ENCODE measurements at places on chromosomes 7 and 10.

DNA sequence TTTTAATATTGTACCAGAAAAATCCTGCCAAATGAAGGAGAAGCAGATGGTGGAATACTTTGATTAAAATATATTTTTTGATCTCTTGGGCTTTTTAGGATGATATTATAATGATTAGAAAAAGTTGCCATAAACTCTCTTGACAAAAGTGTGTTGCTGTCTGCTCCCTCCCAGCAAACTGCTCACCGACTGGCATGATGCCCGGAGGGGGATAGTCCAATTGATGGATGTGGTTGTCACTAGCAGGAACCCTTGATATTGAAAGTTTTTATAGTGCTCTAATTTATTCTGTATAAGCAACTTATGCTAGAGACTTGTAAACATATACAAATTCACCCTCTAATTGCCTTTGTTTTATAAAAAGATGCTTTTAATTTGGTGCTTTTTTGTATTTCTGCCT, 114.0 kb downstream of the DNAH11 start:
- no peak for DNase-seq

DNA sequence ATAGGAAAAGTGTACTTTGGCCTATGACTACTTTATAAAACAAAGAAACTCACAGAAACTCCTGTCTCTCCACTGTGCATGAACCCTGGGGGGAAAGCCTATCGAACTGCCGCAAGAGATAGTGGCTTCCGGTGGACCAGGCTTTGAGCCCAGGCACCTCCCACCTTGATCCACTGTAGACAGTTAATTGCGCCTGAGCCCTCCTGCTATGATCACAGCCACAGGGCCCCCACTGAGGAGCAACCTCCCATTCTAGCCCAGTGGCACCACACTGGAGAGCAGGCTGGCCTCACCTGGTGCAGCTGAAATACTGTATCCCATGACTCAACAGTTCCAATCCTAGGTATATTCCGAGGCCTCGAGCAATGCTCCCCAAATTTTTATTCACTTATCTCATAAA, 98.8 kb downstream of the COBL start:
- no peak for DNase-seq

- peak; percentile 26 for DNase-seq
Measured at GRCh38 chr10:5684318-5684970, at the start of gene TASOR2. TASOR2 (plus strand) TSS chr10:5684838; CDS start chr10:5720643, 35,805 bp downstream.

- no peak for DNase-seq
Measured at GRCh38 chr10:27072436-27073114, 27.7 kb downstream of the ANKRD26 start.

GRCh38 chr7:106866298-106867281, 1.5 kb downstream of the PIK3CG start:
- DNase-seq = no peak

DNA sequence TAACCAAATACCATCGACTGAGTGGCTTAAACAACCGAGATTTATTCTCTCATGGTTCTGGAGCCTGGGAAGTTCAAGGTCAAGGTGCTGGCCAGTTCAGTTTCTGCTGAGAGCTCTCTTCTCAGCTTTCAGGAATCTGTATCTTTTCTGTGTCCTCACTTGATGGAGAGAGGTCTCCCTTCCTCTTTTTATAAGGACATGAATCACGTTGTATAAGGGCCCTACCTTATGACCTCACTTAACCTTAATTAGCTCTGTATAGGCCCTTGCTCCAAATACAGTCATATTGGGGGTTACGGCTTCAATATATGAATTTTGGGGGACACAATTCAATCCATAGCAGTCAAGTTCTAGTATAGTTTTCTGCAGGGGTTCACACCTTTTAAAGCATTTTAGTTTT, 135.2 kb upstream of the ADO start:
- no peak for DNase-seq

- DNase-seq = no peak
Measured at GRCh38 chr10:93106631-93107072, 33.0 kb downstream of the CYP26A1 start.

DNA sequence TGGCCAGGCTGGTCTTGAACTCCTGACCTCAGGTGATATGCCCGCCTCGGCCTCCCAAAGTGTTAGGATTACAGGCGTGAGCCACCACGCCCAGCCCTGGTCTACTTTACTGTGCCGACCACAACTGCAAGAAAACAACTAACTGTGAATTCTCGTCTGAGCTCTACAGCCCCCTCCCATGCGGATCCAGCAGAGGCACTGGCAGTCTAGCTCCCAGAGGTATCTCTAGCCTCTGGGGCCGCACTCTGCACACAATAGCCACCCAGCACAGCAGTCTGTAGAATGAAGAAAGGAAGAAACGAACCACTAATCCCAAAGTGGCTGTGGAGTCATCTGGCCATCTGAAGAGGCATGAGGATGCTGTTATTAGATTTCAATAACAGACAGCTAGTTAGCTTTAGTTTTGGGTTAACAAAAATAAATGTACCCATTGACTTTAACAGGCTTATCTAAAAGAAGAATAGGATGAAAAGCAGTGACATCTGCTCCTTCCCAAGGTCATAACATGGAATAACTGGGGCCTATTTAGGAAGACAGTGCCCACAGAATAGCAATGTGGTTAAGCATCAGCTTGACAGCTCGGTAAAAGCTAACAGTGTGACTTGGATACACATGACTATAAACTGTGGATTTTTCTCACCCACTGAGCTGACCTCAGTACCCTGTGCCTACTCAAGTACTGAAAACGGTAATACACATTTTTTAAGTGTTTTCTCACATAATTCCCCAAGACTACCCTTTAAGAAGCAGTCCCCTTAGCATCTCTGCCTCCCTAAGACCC, 131.9 kb downstream of the TNS3 start:
- DNase-seq = no peak

DNA sequence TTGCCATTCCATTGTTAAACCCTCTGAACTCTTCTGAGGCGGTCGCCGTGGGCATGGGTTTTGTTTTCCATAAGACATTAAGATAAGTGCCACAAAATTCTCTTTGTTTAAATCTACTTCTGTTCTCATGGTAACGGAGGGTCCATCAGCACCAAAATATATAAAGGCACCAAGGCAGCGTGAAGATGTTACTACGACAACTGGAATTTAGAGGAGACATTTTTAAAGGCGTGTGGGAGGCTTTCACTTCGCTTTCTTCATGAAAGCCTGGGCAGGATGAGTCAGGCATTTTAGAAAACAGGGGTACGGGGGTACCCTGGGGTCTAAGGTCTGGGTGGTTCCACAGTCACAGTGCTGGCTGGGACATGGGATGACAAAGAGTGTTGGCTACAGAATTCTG, 34.0 kb downstream of the SMKR1 start:
- no peak for DNase-seq

GRCh38 chr10:121658111-121658510, 59.9 kb upstream of the FGFR2 start:
- no peak for DNase-seq

DNA sequence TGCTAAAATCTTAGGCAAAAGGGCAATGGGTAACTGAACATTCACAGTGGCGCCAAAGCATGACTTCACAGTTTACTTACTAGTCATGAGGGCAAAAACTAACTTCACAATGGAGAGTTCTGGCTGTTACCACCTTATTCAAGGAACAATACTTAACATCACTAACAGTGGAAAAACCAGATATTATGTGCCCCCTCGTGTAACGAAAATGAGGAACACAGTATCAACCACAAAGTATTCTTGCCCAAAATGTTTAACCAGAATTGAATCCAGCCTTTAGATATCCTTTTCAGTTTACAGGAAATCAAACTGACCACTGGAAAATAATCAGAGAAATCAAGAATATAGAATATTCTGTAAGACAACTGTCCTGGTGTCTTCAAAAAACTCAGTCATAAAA, 9.5 kb downstream of the C7orf25 start:
- DNase-seq = no peak

DNA sequence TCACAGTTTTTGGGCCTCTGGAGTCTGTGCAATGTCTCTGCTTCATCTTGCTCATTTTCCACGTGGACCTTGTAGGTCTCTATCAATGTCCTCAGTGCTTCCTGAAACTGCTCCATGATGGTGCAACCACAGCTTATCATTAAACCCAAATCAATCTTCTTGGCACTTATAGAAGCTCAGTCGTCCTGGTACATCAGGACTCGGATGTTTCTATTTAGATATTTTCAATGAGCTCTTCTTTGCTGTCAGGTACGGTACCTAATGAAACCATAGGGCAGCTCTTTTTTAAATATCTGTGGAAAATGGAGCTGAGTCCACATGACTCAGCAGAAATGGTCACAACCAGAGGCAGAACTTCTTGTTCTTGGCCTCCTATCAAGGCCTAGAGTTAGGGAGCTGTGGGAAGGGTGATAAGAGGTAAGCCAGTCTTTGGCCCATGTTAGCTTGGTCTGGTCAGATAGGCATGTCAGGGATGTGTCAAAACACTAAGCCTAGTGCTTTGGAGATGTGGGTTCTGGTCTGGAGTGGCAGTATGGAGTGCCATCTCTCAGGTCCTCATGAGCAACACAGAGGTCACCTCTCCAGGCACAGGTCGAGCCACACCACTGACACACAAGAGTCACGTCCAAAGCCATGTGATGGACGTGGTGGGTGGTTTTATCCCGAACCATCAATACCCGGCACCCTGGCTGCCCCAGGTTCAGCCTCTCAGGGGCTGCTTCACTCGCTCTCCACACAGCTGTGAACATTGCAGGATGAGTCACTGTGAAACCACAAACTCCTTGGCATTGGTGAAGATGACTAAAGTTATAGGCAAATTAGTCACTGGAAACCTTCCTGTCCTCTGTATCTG, 87.0 kb downstream of the TBXAS1 start:
- DNase-seq = no peak

- no peak for DNase-seq
Measured at GRCh38 chr7:157962458-157963306, 624.9 kb downstream of the PTPRN2 start.

- peak; percentile 45 for DNase-seq
Measured at GRCh38 chr10:26881600-26882331, 21.0 kb upstream of the ABI1 start.

GRCh38 chr7:81187753-81188152, 268.9 kb upstream of the SEMA3C start:
- DNase-seq = no peak

- DNase-seq = no peak
Measured at GRCh38 chr7:96287132-96287531, 34.8 kb downstream of the SLC25A13 start.

GRCh38 chr10:123562811-123563580, 103.2 kb upstream of the GPR26 start:
- DNase-seq = no peak

DNA sequence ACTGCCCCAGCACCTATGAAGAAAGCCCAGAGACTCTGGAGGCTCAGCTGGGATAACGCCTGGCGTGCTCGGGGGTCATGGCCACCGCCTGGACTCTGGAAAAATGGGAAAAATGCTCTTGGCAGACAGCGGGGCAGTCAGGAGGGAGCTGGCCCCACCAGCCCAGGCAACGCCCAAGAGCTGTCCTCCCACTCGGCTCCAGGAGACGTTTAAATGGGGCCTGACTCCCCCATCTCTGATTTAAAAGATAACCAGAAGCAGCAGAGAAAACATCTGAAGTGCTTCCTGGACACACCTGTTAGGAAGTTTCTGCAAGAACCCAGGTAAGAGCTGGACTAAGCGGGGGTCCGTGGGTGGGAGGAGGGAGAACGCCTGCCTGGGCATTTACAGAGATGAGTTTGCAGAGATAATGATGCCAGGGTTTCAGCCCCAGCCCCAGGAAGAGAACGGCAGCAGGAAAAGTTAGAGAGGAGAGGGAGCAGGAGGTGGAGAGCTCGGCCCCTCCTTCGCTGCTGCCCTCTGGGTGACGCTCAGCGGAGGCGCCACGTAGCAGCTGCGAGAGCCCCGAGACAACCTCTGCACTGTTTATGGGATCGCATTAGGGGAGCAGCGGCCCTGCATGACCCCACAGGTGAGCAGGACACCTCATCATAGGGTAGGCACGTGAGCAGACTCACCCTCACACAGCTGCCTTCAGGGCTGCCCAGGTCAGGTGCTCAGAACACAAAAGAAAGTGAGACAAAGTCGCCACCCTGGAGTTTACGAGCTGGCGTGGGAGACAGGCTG, 83.5 kb upstream of the INSIG1 start:
- DNase-seq = no peak

DNA sequence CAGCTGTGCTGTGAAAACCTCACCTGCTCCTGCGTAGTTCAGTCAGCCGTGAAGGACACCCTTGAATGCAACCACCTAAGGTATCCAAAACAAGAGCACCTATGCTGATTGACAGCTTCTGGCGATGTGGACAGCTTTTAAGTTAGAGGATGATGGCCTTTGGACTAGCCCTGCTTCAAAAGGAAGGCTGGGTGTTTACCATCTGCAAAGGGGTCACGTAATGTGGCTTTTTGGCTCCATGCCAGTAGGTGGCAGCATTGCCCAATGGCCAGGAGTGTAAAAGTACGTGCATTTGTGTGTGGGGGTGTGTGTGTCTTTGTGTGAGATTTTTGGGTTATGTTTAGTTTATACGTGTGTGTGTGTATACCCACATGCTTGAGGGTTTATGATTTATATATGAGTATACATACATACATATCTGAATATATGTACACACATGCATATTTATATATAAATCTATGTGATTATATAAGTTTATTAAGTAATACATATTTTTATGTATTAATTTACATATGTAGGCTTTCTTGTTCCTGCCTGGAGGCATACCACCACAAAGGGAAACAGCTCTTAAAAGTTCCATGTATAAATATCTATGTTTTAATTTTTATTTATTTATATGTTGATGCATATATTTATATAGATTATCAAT, 236.3 kb upstream of the ANKRD30A start:
- no peak for DNase-seq

GRCh38 chr10:75050149-75050919, 61.1 kb upstream of the SAMD8 start:
- no peak for DNase-seq

GRCh38 chr10:22539579-22540298, 174.6 kb downstream of the PIP4K2A start:
- DNase-seq = no peak

GRCh38 chr7:103988468-103989199, 824 bp downstream of the RELN start:
- DNase-seq = no peak

DNA sequence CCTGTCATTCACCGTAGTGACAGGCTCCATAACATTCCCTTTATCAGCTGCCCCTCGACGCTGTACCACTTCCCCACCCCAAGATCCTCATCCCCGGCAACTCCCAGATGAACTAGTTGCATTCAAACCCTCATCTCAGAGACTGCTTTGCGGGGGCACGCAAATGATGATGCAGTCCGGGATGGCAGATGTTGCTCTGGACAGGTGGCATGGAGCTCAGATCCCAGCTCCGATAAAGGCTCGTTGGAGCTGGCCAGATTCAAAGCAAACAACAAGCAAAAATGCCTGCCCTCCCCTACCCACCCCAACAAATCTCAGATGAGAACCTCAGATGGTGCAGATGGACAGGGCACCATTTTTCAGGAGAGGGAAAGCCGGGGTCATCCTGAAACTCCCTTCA, 46.7 kb downstream of the CARD11 start:
- DNase-seq = no peak

All from SK-N-MC (cell line).